CD4-positive, CD25-positive, alpha-beta regulatory T cell (primary cell): ENCODE measurements at places on chromosomes 3 and 15. TPM values are rescaled to one million over a fixed set of nuclear protein-coding genes. Genes with fewer than 3 reads are reported as not detected.

Gene ARPP21
- not detected for polyA plus RNA-seq

Gene RBSN
- polyA plus RNA-seq = 22.2 TPM

Gene UACA
- 0.47 TPM for polyA plus RNA-seq

Gene APPL1
- 39.5 TPM for polyA plus RNA-seq

Gene PFKFB4
- 1.5 TPM for polyA plus RNA-seq

Gene RGMA
- polyA plus RNA-seq = not detected

Gene RTP1
- polyA plus RNA-seq = not detected

Gene PEX5L
- 0.03 TPM for polyA plus RNA-seq

Gene BFSP2
- polyA plus RNA-seq = 41.1 TPM

Gene TERB2
- polyA plus RNA-seq = not detected

Gene TERC
- 0.76 TPM for polyA plus RNA-seq

Gene PTPN9
- 29.8 TPM for polyA plus RNA-seq

Gene GPR87
- polyA plus RNA-seq = not detected

Gene MBD4
- polyA plus RNA-seq = 41.0 TPM

Gene NRROS
- 3.6 TPM for polyA plus RNA-seq

Gene CATSPER2
- polyA plus RNA-seq = 1.5 TPM

Gene ANKRD63
- not detected for polyA plus RNA-seq

Gene ACKR4
- polyA plus RNA-seq = 0.11 TPM

Gene CGNL1
- polyA plus RNA-seq = not detected

Gene GOLGA8K
- not detected for polyA plus RNA-seq

Gene FAM131A
- polyA plus RNA-seq = 4.3 TPM

Gene CHRNA7
- polyA plus RNA-seq = 3.8 TPM

Gene NMD3
- 45.4 TPM for polyA plus RNA-seq

Gene IGSF10
- polyA plus RNA-seq = not detected

Gene MYH15
- 0.03 TPM for polyA plus RNA-seq

Gene SPESP1
- 3.8 TPM for polyA plus RNA-seq

Gene EHHADH
- 0.52 TPM for polyA plus RNA-seq

Gene ROBO1
- polyA plus RNA-seq = not detected

Gene CFAP92
- polyA plus RNA-seq = not detected

Gene CRTC3
- polyA plus RNA-seq = 31.2 TPM

Gene FAM107A
- polyA plus RNA-seq = not detected

Gene ZPLD1
- not detected for polyA plus RNA-seq

Gene CSPG4
- not detected for polyA plus RNA-seq

Gene KBTBD8
- polyA plus RNA-seq = 5.2 TPM
